ENCODE measurements at places on chromosomes 6 and 20.

- DNase-seq: peak; percentile 82
These were observed at the start of gene CASS4 for GRCh38 chr20:56411759-56412472. CASS4 (plus strand) TSS chr20:56412260; CDS start chr20:56412459, 199 bp downstream.

DNA sequence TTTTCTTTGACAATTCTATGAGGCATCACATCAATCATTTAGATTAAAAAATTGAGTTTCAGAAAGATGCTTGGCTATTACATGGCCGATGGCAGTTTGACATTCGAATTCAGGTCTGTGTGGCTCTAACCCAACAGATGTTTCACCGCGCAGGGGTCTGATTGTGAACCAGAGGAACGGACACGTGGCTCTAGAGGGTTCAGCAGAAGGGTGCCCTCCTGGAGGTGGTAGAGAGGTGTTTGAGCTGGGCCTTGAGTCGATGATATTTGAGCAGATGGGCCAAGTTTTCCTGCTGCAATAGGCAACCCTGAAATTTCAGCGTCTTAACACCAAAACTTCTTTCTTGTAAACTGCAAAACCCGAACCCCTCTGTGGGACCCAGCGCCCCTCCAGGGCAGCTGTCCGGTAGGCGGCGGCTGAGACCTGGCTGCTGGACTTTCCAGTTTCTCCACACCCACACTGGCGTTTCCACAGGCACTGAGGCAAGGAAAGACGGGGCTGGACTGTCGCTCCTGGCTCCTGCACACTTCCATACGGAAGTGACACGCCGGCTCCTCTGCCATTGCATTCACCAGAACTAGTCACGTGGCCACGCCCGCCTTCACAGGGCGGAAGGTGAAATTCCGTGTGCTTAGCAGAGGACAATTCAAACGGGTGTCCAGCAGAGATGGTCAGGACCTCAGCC, 11.3 kb upstream of the AFDN start:
- DNase-seq: no peak

GRCh38 chr6:11637266-11637665, 99.7 kb downstream of the TMEM170B start:
- DNase-seq: no peak

GRCh38 chr6:10521104-10521808, at the start of gene GCNT2:
GCNT2 (plus strand) TSS chr6:10521351; CDS start chr6:10528912, 7,561 bp downstream.
- DNase-seq: no peak

GRCh38 chr6:21628160-21628559, 34.6 kb downstream of the SOX4 start:
- DNase-seq: no peak

- DNase-seq: no peak
These were observed 65.0 kb upstream of the SUPT3H start for GRCh38 chr6:45442716-45443115.
